Stimulated activated CD4-positive, alpha-beta T cell treated with anti-CD3 and anti-CD28 coated beads, Interleukin-15, amount 100 ng/mL, for 24 hours (primary cell): ENCODE measurements at places on chromosomes 2 and 18.

DNA sequence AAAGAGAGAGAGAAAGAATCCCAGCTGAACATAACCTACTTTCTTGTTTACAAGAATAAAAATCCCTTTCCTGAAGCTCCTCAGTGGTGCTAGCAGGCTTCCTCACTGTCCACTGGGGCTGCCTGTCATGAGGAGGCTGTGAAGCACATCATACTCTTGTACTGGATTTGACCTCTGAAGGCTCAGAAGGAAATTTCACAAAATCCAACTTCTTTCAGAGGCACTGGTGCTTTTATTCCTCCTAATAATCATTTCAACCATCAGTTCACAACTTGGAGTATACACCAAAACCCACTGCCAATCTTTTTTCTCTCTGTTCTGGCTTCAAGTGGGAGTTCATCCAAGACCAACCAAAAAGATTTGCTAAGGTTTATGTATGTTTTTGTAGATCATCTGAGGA, 48.5 kb downstream of the TMX3 start:
- DNase-seq = no peak

- DNase-seq = no peak
Measured at GRCh38 chr2:216279031-216279430, 93.3 kb downstream of the MARCHF4 start.

DNA sequence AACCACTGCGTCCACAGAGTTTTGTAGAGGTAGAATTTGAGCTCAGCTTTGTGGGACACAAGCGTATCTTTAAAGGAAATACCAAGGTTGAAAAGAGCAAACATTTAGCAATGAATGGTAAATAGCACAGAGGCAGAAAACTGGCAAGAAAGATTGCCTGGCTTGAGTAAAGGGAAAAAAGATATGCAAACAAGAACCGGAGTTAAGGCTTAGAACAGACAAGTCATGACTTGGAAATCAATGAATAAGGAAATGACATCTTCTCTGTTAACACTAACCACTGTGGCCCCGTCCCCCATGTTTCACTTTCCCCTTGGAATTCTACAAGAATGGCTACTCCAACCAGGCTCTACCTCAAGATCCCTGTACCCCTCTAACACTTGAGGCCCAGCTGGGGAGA, 3.8 kb downstream of the STAM2 start:
- DNase-seq = no peak

DNA sequence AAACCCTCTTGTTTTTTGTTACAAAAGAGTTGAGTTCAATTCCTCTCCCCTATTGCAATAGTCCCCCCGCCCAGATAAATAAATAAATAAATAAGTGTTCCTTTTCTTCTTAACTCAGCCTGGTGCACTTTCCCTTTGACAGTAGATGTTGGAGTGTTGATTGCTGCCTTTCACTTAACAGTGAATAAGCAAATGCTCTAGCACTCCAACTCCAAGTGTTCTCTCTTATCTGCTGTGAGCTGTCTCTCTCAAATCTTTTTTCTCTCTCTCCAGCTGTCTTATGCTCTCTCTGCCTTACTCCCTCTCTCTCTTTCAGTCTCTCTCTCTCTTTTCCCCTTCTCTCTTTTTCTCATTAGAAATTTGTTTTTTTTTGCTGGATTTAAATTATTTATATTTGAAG, 216.7 kb downstream of the TMX3 start:
- DNase-seq = no peak

DNA sequence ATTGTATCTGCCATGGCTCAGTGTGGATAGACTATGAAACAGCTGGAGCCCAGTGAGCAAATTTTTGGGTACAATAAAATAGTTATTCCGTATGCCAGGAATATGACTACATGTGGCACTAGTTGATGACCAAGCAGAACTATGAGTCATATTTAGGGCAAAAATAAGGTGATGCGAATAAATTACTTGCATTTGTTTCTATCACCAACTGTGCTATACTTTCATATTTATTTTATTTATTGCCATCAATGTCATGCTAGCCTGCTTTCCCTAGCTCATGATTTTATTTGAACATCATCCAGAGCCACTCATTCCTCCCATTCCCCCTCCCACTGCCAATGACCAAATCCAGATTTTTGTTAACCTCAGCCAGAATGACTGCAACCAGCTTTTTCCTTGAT, 13.3 kb upstream of the FAP start:
- no peak for DNase-seq
